ENCODE measurements at places on chromosomes 12 and 14. TPM values are rescaled to one million over a fixed set of nuclear protein-coding genes. Genes with fewer than 3 reads are reported as not detected.

DNA sequence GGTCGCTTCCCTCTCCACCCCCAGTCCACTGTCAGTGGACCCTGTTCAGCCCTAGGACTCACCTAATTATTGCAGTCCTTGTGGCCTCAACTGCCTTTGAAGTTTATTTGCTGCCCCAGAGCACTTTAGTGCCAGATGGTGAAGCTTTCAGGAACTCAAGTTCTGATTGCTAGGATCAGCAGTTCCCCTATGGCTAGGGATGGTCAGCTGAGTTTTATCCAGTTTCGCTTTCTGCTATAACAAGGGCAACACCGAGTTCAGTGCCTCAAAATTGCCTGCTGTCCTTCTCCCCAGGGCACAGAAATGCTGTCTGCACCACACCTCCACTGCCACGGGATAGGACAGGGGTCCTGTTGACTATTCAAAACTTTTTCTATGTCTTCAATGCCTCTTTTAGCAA is 295.0 kb downstream of the GPHN start:
- DNase-seq, result no peak

DNA sequence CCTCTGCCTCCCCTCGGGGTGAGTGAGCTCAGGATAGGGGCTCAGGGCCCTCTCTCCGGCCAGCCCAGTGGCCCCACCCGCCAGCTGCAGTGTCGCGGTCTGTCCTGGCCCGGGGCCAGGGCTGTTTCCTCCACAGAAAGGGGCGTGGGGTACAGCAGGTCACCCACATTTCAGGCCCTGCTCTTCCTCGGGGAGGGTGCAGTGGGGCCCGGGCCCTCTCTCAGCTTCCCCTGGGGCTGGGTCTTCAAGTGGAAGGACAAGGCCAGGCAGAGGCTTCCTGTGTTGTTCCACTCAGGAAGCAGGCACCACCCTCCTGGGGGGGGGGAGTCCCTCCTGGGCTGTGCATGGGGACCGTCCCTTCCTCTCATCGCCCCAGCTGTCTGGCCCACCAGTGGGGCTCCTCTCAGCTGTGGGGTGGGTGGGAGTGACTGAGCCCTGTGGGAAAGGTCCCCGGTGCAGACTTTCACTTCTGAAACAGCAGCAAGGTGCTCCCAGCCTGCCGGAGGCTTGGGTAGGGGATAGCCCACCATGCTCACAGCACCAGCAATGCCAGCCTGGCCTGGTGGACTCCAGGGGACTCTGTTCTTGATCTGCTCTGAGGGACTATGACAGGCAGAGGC is 3.7 kb downstream of the GPR132 start:
- DNase-seq, result no peak

DNA sequence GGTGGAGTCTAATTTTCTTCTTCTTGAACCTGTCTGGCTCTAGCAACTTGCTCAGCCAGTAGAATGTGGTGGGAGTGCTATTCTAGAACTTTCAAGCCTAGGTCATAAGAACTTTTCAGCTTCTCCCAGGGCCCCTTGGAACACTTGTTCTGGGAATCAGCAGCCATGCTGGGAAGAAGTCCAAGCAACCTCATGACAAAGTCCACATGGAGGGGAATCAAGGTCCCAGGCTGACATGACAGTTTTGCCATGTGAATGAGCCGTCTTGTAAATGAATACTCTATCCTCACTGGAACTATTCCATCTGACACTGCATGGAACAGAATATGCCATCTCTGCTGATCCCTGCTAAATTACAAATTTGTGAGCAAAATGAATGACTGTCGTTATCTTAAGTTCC is 214.2 kb upstream of the TBX3 start:
- DNase-seq, result no peak

DNA sequence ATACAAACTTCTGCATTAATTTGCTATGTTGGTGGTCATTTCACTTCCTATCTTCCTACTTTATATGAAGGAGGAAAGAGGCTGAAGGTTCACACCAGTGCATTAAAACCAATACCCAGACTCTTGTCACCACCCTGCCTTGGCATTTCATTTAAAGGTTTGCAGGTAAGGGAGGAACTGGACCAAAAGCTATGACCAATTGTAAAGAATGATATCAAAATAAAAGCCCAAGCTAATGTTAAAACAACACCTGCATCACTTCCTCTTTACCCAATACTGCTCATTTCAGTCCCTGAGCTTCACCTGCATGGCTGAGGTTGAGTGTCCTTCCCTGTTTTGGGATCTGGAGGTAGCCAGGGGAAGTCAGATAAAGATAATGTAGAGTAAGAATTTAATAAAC is 47.2 kb upstream of the TMEM233 start:
- no peak for DNase-seq

- no peak for DNase-seq
Measured at GRCh38 chr14:94043111-94043755, 17.1 kb downstream of the OTUB2 start.

DNA sequence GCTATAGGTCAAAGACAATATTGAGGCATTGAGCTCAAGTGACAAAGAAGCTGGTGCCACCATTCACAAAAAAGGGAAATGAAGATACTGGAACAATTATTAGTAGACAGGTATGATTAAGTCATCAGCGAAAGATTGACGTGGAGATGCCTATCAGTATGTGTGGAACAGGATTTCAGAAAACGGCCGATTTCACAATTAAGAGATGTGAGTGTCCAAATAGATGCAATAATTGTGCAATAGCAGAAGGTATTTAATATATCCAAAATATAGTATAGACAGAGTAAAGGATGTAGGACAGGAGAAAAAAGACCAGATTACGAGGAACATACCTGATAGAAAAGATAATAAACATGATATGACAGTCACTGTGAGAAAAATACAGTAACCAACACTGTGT is 433.1 kb downstream of the C12orf50 start:
- DNase-seq, result no peak

SERPINA10 gene
- total RNA-seq, result not detected

DNA sequence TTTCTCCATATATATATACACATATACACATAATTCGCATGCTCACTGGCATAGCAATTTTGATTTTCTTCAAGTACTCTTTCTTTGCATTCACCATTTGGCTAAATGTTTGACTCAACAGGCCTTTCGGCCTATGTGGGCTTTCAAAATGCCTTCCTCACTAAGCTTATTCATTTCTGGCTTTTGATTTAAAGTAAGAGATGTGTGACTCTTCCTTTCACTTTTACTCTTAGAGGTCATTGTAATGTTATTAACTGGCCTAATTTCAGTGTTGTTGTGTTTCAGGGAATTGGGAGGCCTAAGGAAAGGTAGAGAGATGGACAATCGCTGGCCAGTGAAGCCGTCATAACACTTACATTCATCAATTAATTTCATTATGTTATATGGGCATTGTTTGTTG is 14.5 kb upstream of the KLRD1 start:
- no peak for DNase-seq
